ENCODE measurements at places on chromosomes 11 and 22.

GRCh38 chr11:32113920-32114203 lies 23.0 kb downstream of the RCN1 start:
- no peak for DNase-seq

GRCh38 chr11:82183346-82183745 lies 550.3 kb downstream of the FAM181B start:
- DNase-seq = no peak

DNA sequence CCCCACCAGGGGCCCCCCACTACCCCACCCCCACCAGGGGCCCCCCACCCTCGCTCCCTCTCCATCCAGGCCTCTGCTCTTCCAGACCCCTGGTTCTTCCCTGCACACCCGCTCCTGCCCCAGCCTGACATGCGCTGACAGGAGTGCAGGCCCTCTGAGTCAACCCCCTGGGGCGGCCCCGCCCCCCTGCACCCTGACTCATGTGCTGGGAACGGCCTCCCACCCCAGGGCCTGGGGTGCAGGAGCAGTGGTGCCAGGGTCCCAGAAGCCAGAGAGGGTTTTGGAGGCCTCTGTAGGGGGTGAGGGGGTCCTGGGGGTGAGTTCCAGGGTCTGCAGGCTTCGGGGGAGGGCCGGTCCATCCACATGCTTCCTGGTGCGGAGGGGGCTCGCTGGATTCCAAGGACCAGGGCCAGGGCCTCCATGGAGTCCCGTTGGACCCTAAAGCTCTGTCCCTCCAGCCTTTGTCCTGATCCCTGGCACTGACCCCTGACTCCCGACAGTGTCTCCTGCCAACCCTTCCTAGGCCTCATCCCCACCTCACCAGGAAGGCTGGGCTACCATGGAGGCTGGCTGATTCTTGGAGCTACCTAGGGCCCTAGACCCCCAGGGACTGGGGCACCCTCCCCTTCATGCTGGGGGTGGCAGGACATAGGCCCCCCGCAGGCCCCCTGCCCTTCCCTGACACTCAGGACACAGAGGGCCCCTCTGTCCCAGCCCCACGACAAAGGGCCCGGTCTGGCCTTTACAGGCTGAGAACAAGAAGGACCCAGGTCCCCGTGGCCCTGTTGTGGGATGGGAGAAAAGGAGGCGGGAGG lies 583 bp upstream of the PKP3 start:
- no peak for DNase-seq

- DNase-seq = no peak
Observed at GRCh38 chr22:20951932-20952380, 15.1 kb upstream of the AIFM3 start.

DNA sequence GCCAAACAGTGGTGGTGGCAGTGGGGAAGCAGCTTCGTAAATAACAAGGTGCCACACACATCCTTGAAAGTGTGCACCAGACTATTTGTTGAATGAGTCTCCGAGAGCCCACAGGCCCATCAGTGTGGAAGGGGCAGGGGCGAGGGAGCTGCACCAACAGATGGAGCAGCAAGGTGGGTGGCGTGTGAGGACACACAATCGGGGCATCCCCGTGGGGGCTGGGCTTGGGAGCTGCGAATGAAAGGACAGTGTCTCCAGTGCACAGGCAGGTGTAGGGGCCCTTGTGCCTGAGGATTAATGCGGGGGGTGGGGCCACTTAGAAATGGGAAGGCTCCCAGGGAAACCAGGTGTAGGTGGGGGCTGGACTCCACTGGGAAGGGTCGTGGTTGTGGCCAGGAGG lies 2.8 kb downstream of the NRXN2 start:
- no peak for DNase-seq

DNA sequence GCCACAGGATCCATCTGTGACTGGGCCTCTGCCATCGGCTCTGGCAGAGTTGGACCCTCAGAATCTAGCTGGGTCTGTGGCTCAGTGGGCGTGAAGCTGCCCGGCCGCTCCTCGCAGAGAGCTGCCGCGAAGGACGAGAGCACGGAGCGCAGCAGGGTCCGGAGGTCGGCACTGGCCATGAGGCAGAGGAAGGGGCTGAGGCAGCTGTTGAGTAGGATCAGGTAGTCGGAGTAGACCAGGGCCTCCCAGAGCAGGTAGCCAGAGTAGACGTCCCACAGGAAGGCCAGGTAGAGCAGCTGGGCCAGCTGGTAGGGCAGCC lies 912 bp downstream of the GPR152 start:
- DNase-seq = no peak

DNA sequence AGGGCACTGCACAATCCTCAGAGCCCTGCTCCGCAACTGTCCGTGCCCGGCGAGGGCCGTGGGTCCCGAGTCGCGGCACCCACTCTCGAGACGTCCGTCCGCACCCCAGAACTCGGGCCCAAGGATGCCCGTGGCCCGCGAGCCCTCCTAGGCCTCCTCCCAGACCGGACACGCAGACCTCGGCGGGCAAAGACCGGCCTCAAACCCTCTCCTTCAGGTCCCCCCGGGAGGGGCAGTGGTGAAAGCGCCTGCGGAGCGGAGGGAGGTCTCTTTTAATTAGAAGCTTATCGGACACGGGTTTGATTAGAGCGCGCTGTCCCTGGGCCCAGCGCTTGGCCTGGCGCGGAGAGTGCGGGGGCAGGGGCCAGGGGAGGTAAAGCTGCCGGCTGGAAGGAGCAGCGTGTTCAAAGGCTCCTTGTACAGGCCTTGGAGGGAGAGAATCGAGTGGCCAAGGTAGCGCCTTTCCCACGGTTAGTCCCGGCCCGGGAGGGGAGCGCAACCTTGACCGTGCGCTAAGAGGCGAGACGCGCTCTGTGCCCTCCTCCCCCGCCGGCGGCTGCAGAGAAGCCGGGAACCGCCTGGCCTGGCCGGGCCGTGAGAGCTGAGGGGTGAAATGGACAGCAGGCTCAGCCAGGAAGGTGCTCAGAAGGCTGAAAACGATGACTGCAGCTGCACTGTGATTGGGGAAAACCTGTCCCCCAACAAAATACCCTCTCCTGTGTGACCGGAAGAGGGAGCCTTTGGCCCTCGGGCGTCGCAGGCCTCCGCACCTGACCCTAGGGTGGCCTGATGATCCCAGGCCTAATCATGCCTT lies 4.6 kb downstream of the WT1 start:
- DNase-seq = no peak

DNA sequence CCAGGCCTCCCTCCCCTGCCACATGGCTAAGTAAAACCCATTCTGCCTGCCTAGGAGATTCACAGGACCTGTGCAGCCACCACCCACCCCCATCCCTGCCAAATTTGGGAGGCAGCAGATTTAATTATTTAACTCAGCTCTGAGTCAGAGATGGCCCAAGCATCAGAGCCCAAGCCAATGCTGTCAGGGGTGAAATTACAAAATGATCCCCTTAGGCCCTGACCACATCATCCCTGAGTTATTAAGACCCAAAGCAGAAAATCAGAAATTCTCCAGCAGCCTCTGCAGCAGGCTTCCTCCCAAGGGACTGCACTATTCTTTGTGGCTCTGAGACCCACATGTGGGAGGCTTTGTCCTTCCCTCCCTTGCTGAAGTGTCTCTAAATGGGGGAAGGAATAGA lies 52.8 kb upstream of the RRAS2 start:
- no peak for DNase-seq

GRCh38 chr11:120239713-120240640 lies at the start of gene POU2F3:
TSS of gene POU2F3 (plus strand) at chr11:120240140. CDS start at chr11:120240344, 204 bp downstream.
- no peak for DNase-seq

DNA sequence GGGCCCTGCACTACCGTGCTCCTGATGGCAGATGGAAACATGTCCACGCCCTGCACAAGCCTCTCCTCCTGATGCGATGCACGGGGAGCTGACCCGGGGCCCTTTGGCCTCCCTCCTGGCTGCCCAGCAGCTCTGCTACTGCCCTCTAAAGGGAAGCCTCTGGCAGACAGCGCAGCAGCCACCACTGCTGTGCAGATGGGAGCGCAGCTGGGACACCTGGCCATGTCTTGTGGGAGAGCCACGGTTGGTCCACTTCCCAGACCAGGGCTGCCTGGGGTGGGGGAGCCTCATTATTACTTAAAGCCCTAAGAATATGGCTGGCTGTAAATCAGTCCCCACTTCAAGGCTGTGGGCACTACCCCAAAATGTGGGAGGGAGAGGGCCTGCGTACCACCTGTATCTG lies 38.3 kb downstream of the TBX1 start:
- DNase-seq = no peak

- no peak for DNase-seq
Observed at GRCh38 chr11:12139144-12139881, 28.9 kb downstream of the MICAL2 start.

GRCh38 chr11:131819865-131820264 lies 449.4 kb downstream of the NTM start:
- DNase-seq = no peak

DNA sequence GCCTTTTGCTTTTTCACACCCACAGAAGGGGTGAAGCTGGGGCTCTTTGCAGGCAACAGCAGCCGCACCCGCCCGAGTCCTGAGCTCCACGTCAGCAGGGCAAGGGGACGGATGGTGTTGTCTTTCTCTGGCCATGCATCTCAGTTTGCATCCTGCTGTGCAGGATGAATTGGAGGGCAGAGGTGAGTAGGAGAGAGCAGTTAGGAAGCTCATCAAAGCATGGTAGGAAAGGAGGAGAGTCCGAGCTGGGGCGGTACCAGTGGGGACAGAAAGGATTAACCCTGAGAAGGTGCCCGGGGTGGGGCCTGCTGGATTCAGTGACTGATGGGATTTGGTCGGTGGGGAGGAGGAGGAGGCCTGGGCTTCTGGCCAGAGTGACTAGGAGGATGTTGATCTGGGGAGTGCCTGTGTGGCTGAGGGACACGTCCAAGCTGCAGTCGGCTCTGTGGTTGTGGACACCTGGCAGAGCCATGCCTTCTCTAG lies 14.6 kb downstream of the FAM83F start:
- DNase-seq = no peak

DNA sequence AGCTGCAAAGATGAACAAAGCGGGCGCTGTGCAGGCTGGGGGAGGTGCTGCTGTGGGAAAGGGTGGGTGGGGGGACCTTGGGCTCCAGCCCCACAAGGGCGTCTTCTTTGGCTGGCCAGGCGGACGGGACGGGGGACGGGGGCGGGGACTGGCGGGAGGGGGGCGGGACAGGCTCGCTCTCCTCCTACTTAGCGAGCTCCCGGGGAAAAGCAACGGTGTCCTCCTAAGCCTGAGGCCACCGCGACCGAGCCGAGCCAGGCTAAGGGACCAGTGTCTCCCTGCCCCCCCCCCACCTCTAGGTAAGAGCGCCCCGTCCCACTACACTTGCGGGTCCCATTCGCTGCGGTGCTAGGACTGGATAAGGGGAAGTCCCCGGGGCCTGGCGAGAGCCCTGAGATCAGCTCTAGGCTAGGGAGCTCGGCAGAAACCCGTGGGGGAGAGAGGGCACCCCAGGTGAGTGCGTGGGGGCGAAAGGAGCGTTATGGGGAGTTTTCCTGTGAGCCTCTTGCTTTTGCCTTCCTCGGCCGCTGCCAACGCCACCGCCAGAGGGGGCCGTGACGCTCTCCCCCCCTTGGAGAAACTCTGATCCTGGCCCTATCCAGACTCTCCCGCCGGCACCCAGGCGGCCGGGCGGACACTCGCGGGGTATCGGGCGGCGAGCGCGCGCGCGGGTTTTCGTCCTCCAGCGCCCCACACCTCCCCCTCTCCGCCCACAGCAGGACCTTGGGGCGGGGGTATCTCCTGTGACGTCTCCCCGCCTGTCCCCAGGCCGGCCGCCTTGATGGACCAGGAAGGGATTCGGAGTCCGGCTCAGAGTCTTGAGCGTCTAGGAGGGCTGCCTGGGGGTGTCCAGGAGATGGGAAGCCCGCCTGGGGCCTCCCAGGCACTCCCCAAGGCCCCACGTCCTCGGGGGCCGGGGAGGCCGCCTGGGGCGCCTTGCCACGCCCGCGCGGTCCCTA lies at the start of gene PHLDB1:
TSS of gene PHLDB1 (plus strand) at position 215 of the 959 bp plus-strand sequence. CDS start 6,222 bp downstream, outside the sequence.
- DNase-seq = no peak

DNA sequence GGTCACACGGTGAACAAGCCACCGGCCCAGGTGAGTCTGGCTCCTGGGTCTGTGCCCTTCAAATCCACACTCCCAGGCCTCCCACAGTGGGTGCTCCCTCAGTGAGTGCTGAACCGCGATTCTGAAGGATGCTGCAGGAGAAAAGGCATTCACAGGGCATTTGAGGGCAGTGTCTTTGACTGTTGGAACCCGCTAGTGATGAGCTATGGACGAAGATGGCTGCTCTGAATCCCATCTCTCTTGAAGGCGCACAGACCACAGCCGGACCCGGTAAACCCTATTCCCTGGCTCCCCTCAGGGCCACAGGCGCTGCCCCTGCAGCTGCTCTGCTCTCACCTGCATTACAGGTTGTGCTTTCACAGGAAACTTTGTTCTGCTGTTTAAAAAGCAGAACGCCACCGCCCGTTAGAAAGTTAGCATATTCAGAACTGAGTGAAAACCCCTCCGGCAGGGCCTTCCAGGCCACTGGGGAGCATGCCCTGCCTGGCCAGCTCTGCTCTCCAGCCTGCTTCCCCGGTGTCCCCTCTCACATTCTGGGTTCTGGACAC lies 3.2 kb downstream of the LRRC32 start:
- no peak for DNase-seq

GRCh38 chr22:36461665-36462649 lies 19.5 kb downstream of the TXN2 start:
- DNase-seq = no peak

All from right renal pelvis (tissue), 4 donors.